Activated B cell treated with CpG ODN at 0.5 μM for 24 hours (primary cell): ENCODE measurements at places on chromosomes 2 and 18. TPM values are rescaled to one million over a fixed set of nuclear protein-coding genes. Genes with fewer than 3 reads are reported as not detected.

The MARS2 gene
- 14.6 and 15.4 TPM in 2 replicates for total RNA-seq

The CD8A gene
- 0.18 and 0.24 TPM in 2 replicates for total RNA-seq

The SOX11 gene
- 0.05 TPM in 1 of 2 replicates, not detected in the other for total RNA-seq

The ASB18 gene
- total RNA-seq, result not detected in 2 replicates

The RFTN2 gene
- not detected in 2 replicates for total RNA-seq

The TNFAIP6 gene
- 0.29 TPM in 1 of 2 replicates, not detected in the other for total RNA-seq

The TNS1 gene
- 0.10 and 0.13 TPM in 2 replicates for total RNA-seq

The TUBB8B gene
- 0.22 TPM in 1 of 2 replicates, not detected in the other for total RNA-seq

The PREB gene
- total RNA-seq, result 38.6 and 38.7 TPM in 2 replicates

The POMC gene
- total RNA-seq, result 3.2 and 4.4 TPM in 2 replicates

The LIMS2 gene
- 5.1 and 5.3 TPM in 2 replicates for total RNA-seq

The COL5A2 gene
- 0.13 and 0.24 TPM in 2 replicates for total RNA-seq

The RAB6D gene
- total RNA-seq, result not detected in 2 replicates

The BOK gene
- 0.10 TPM in 1 of 2 replicates, not detected in the other for total RNA-seq

The RNU2-63P gene
- total RNA-seq, result 9.7 and 19.5 TPM in 2 replicates

The WNT6 gene
- total RNA-seq, result 0.83 and 0.89 TPM in 2 replicates

The EPB41L3 gene
- 0.34 and 0.73 TPM in 2 replicates for total RNA-seq

The UCN gene
- 1.0 and 1.2 TPM in 2 replicates for total RNA-seq

The CLEC4F gene
- total RNA-seq, result not detected in 2 replicates

The SIX3 gene
- not detected in 2 replicates for total RNA-seq

The NOSTRIN gene
- 0.07 TPM in 1 of 2 replicates, not detected in the other for total RNA-seq

The RGPD6 gene
- total RNA-seq, result 18.4 and 28.3 TPM in 2 replicates

The PID1 gene
- 0.27 TPM in 1 of 2 replicates, not detected in the other for total RNA-seq

The LIMS3 gene
- 0.24 TPM in 1 of 2 replicates, not detected in the other for total RNA-seq

The GREB1 gene
- total RNA-seq, result 0.42 and 0.69 TPM in 2 replicates

The CPLX4 gene
- not detected in 2 replicates for total RNA-seq

The UGT1A8 gene
- total RNA-seq, result not detected in 2 replicates

The ACADL gene
- total RNA-seq, result not detected in 2 replicates

The SKA1 gene
- 0.71 and 1.0 TPM in 2 replicates for total RNA-seq

The PPM1G gene
- 74.7 and 75.2 TPM in 2 replicates for total RNA-seq

The C2orf15 gene
- 0.69 and 1.2 TPM in 2 replicates for total RNA-seq

The TLX2 gene
- not detected in 2 replicates for total RNA-seq

The SLC5A6 gene
- total RNA-seq, result 53.2 and 69.9 TPM in 2 replicates

The CCDC68 gene
- total RNA-seq, result 0.24 and 0.33 TPM in 2 replicates

The CEP76 gene
- total RNA-seq, result 6.4 and 6.9 TPM in 2 replicates

The STARD7 gene
- 148 and 158 TPM in 2 replicates for total RNA-seq

The NCK2 gene
- 52.9 and 53.4 TPM in 2 replicates for total RNA-seq

The GKN1 gene
- not detected in 2 replicates for total RNA-seq

The HPCAL1 gene
- 15.2 and 15.9 TPM in 2 replicates for total RNA-seq

The ASTL gene
- total RNA-seq, result 1.0 and 1.6 TPM in 2 replicates

The TUBA3E gene
- not detected in 2 replicates for total RNA-seq

The CHRNG gene
- total RNA-seq, result not detected in 2 replicates

The RAB6C gene
- total RNA-seq, result not detected in 2 replicates

The AMER3 gene
- total RNA-seq, result not detected in 2 replicates

The CCT7 gene
- total RNA-seq, result 295 and 307 TPM in 2 replicates
